ENCODE measurements at places on chromosomes 16 and 17.

GRCh38 chr16:86952769-86953168 is 364.4 kb downstream of the C16orf95 start:
- no peak for DNase-seq

- DNase-seq = no peak
Observed at GRCh38 chr17:64074704-64075426, 54.4 kb upstream of the ICAM2 start.

- no peak for DNase-seq
Observed at GRCh38 chr17:77245162-77245926, 104.6 kb downstream of the SEC14L1 start.

GRCh38 chr16:50261707-50262235 is 4.6 kb upstream of the ADCY7 start:
- DNase-seq = no peak

GRCh38 chr17:7177191-7177953 is 1.8 kb downstream of the ASGR1 start:
- DNase-seq = peak; percentile 83
